D721Med (cell line): ENCODE measurements at places on chromosomes 4 and X.

DNA sequence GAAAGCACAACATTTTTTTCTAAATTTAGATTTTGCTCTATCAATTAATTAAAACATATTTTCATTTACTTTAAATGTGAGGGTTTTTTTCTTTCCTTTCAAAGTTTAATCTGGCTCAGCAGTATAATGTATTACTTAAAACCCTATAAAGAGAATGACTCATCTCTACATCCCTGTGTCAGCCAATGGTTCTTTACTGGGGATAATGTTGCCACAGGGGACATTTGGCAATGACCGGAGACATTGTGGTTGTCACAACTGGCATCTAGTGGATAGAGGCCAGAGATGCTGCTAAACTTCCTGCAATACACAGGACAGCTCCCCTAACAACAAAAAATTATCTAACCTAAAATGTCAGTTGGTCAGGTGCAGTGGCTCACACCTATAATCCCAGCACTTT is 53.8 kb downstream of the SYNPO2 start:
- no peak for DNase-seq

DNA sequence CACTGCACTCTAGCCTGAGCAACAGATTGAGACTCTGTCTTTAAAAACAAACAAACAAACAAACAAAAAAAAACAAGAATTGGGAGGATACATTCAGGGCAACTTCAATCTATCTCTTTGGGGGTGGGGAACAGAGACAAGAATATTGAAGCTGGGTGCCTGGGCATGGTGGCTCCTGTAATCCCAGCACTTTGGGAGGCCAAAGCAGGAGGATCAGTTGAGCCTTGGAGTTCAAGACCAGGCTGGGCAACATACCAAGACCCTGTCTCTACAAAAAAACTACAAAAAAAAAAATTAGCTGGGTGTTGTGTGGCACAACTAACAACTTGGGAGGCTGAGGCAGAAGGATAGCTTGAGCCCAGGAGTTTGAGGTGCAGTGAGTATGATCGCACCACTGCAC is 1.2 kb downstream of the LETM1 start:
- DNase-seq, result no peak

DNA sequence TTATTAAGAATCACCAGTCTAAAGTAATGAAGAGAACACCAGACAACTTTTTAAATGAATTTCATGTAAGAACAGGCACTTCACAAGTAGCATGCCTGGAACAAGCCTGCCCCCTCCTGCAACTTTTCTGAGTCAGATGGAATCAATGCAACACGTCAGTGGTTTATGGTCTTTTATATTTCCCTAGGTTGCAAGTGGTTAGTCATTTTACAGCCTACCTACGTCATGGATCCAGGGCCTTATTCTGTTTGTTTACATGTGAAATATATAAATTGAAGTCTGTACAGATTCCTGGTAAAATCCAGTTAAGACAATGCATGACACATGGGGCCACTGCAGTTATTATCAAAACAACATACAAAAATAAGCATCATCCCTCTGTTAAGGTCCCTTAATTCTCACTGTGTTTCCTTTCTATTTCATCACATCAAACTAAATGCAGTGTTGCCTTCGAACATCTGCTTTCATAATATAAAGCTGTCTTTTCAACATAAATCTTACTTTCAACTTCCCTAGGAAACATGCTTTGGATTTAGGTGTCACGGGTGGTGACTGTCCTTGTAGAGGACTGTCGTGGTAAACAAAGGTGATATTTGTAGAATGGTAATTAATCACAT is 309.3 kb downstream of the FRMPD4 start:
- DNase-seq, result no peak

DNA sequence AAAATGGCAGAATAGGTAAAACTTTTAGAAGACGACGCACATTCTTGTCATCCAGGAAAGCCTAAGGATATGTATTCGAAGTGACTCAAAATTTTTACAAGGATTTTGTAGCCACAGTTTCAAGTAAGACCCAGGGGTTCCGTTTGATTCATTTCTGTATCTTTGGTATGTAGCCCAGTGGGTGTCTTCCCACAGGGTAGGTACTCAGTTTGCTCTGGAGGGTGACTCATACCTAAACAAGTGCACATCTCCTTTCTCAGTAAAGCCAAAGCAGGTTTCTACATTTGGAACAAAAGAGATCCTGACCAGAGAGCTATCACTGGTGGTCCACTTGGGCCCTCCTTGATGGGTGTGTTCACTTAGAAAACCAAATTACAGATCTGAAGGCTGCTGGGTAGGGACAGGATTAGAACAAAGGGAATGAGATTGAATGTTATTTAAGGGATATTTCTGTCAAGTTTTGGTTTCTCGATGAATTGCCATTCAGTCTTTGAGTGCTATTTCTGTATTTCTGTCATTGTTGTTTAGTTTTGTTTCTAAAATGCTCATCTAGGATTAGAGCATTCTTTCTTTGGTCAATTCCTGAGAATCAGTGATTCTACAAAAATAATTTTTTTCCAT is 56.1 kb downstream of the PLS3 start:
- no peak for DNase-seq

DNA sequence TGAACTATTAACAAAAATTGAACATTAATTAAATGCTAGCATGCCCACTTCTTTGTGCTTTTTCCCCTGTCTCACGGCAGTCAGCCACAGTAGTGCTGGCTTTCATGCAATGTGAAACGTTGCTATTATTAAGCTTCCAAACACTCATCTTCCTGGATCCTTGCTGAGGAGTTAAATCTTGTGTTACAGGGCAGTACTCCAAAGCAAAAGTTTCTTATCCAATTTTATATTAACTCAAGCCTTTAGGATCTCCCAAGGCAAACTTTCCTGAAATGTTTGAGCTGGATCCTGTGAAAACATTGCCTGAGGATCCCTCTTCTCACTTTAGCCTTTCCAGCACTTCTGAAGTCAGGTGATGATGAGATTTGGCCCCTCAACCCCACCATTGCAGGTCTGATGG is 1454.8 kb downstream of the FSTL5 start:
- DNase-seq, result no peak
